ENCODE measurements at places on chromosomes 5 and 9.

DNA sequence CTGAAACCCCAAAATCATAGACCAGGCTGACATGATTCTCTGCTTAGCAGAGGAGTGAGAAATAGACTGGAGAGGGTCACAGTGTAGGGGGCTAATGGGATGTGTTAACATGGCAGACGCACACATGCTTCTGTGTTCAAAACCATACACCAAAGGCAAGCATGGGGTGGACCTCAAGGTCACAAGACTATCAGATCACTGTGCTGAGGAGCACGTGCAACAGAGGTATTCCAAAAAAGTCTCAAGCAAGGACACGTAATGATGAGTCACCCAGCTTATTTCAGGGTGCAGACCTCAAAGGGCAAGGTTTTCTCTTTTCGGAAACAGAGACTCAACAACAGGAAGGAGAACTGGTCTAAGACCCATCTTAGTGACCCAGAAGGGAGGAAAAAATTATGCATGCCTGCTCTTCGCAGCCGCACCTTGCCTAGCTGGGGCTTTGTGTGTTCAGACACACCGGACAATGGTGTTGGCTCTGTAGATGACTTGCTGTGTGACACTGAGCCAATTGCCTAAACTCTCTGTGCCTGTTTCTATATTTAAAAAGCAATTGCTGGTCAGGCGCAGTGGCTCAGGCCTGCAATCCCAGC is 20.3 kb downstream of the WHRN start:
- peak; percentile 46 for DNase-seq

DNA sequence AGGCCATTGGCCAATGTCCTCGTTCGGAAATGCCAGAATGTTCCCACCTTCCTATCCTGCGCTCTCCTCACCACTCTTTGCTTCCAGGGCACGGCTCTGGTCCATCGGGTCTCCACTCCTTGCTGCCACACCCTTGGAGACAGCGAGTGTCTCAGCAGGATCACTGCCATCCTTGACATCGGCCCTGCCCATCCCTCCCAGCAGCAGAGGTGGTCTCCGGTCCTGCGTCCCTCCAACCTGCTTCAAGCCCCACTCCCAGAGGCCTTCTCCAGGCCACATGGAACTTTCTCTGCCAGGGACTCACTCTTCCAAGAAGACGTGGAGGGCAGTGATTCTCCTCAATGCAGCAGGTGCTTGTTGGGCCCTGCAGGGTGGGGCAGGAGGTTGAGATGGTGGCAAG is 42.7 kb downstream of the IRX2 start:
- DNase-seq, result no peak

- peak; percentile 42 for DNase-seq
Observed at GRCh38 chr9:123225374-123225813, 43.0 kb downstream of the STRBP start.

- no peak for DNase-seq
Observed at GRCh38 chr9:89802781-89803355, 198.1 kb downstream of the GADD45G start.

DNA sequence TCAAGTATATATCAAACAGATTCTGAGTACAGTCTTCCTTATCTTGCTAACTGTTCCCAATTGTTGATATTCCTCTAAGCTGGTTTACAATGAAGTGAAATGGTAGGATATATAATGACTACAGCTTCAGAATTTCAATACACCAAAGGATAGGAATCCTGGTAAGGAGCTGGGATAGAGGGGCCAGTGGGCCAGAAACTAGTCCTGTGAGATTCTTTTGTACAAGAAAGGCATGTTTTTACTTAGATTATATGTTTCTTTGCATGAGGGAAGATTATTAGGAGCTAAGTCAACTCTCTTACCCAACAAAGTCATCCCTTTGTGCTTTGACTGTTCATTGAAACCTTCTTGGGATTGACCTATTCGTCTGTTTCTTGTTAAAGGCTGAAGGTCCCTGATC is 435.7 kb downstream of the PLK2 start:
- no peak for DNase-seq

All from CD4-positive, alpha-beta T cell treated with Interleukin-1 beta for 1 hour (primary cell).